NCI-H526 (cell line): ENCODE measurements at places on chromosomes 11 and 22.
A peak's percentile ranks its signal among the peaks of the same experiment; 100 is the strongest.

DNA sequence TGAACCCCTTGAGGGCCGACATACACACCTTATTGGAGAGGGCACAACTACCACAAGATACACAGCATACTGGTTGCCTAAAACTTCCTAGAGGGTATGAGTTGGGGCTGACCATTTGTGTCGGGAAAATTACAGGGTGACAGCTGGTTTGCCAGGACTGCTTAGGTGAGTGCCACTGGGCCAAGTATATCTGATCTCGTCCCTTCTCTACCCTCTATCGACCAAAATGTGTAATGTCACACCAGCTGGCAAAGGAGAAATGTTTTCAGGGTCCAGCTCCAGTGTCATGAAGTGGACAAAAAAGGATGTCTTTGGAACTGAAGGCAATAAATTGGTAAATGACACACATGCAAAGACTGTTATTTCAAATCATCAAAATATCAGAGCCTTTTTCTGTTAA, 126.1 kb downstream of the PGR start:
- peak; percentile 50 for DNase-seq

GRCh38 chr11:61709572-61709971, 29.4 kb downstream of the DAGLA start:
- no peak for DNase-seq

DNA sequence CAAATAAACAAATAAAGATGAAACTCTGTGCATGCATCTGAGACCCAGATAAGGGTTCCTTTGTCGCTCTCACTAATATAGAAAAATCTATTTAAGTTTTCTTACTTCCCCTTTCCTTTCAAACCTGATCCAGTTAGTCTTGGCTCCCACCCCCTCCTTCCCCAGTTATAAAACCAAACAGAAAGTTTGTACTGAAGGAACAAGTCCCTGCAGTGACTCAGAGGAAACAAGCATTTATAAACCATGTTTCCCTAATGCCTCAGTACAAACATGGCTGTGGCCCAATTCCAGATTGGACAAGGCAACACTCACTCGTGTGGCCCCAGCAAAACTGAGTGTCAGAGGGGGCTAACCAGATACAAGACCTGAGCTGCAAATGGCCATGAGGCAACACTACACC, 65.5 kb upstream of the ARHGAP20 start:
- DNase-seq: no peak

GRCh38 chr22:30306627-30307011, 17.3 kb upstream of the CASTOR1 start:
- DNase-seq: no peak

DNA sequence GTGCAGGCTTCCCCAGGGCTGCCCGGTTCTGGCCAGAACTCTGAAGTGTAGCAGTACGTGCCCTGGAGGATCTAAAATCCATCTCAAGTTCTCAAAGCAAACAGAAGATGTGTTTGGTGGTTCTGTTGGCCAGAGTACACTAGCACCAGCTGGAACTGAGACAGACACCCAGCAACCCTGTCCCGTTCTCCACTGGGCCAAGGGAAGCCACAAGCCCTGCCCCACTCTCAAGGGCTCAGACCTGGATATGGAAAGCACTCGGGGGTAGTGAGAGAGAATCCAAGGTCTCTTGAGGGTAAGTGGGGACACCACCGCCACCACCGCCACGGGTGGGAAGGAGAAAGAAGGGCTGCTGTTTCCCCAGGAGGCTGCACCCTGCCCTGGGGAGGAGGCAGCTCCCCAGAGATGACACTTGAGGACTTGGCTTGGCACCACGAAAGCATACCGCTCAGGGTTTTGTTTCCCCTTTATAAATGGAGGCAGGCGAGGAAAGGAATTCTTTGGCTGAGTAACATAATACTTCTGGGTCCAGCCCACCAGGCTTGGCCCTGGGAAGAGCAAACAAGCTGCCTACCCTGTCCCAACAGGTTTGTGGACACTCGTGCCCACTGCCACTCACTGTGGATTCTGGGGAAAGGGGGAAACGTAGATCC, 56.1 kb upstream of the POU2AF1 start:
- DNase-seq: no peak

GRCh38 chr11:70908223-70908622, 344.2 kb downstream of the SHANK2 start:
- DNase-seq: no peak

DNA sequence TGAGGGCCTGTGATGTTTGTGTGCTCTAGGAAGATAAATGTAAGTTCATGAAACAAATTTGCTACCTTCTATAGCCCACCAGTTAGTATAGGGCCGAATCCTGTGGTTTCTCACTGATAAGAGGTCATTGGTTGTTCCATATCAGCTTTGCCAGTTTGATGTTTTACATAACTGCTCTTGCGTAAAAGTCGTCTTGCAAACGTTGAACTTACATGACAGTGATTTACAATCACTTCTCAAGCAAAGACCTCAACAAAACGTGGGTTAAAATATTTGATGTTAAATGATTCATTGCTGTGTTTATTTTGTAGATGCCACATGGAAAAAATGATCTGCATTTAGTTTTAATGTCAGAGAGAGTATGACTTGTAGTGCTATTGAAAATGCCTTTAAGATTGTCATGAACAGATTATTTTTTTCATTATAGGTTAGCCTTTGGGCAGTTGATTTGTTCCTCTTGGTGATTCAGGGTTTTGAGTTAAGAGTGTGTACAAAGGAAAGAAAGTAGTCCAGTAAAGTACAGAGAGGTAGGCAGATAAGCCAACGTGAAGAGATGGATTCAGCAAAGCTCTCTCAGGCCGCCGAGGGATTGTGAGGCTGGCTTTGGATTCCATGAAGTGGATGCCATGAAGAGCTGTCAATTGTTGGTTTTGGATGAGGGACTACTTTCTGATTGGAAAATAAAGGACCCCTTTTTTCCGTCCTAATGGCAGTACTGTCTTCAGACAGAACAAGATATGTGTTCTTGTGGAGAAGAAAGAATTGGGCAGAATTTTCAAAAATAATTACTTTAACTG, 2.6 kb downstream of the EWSR1 start:
- DNase-seq: no peak

GRCh38 chr22:24128021-24128420, 53.3 kb upstream of the SUSD2 start:
- DNase-seq: no peak

GRCh38 chr11:2537010-2537705, 92.3 kb downstream of the KCNQ1 start:
- no peak for DNase-seq

GRCh38 chr11:119691020-119691666, 37.9 kb downstream of the NECTIN1 start:
- DNase-seq: no peak

- no peak for DNase-seq
These were observed 746.4 kb downstream of the LRRC4C start for GRCh38 chr11:40713083-40713482.

DNA sequence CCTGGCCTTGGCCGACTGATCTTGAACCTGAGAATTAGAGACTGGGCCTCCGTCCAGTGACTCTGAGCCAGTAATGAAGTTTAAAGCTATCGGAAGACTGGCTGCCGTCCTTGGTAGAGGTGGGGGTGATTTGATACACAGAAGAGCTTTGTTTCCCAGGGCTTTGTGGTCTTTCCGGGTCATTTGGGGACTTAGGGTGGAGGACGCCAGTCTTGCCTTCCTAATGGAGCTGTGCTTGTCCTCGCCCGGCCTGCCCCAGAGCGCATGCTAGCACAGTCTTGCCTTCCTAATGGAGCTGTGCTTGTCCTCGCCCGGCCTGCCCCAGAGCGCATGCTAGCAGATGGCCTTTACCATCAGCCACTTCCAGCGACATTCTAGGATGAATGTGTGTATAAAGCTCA, 65.8 kb downstream of the ST3GAL4 start:
- no peak for DNase-seq
